ENCODE measurements at places on chromosomes 2 and 18. TPM values are rescaled to one million over a fixed set of nuclear protein-coding genes. Genes with fewer than 3 reads are reported as not detected.

Gene MC4R
- not detected for total RNA-seq

Gene SCN2A
- not detected for total RNA-seq

Gene COL4A3
- total RNA-seq: 18.3 TPM

Gene NTSR2
- not detected for total RNA-seq

Gene SCYGR4
- not detected for total RNA-seq

Gene SERPINB11
- not detected for total RNA-seq

Gene SPATA3
- total RNA-seq: not detected

Gene SLC66A3
- 15.2 TPM for total RNA-seq

Gene UGT1A5
- total RNA-seq: not detected

Gene GREB1L
- not detected for total RNA-seq

Gene MTA3
- 26.2 TPM for total RNA-seq

Gene PSTPIP2
- total RNA-seq: 0.51 TPM

Gene APOB
- total RNA-seq: not detected

Gene AQP12B
- total RNA-seq: not detected

Gene SOWAHC
- total RNA-seq: not detected

Gene RND3
- total RNA-seq: not detected
